ENCODE measurements at places on chromosomes 5 and 9.

DNA sequence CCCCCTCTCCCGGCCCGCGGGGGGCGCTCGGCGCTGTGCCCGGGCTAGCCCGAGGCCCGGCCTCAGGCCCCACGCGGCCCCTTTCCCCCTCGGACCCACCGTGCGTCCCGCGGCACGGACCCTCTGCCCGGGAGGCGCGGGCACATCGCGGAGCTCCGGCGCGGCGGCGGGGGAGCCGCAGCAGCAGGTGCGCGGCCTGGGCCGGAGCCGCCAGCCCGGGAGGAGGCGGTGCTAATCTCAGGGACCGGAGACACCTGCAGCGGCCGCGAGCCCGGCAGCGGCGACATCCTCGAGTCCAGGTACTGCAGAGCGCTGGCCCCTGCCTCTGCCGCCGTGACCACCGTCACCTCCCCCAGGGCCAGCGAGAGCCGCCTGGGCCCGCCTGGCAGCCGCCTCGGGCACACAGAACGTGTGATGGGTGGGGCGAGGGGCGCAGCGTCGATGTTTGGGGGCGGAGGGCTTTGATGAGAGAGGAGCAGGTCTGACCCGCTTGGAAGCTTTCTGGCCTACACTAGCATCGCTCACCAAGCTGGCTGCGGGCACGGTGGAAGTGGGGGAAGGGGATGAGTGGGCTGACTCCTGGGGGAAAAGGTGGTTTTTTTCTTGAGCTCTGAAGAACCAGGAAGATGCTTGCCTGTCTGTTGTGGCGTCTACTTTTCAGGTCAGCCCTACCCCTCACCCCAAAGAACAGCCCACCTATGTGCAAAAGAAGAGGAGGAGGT, 524 bp downstream of the CYFIP2 start:
- DNase-seq: no peak

DNA sequence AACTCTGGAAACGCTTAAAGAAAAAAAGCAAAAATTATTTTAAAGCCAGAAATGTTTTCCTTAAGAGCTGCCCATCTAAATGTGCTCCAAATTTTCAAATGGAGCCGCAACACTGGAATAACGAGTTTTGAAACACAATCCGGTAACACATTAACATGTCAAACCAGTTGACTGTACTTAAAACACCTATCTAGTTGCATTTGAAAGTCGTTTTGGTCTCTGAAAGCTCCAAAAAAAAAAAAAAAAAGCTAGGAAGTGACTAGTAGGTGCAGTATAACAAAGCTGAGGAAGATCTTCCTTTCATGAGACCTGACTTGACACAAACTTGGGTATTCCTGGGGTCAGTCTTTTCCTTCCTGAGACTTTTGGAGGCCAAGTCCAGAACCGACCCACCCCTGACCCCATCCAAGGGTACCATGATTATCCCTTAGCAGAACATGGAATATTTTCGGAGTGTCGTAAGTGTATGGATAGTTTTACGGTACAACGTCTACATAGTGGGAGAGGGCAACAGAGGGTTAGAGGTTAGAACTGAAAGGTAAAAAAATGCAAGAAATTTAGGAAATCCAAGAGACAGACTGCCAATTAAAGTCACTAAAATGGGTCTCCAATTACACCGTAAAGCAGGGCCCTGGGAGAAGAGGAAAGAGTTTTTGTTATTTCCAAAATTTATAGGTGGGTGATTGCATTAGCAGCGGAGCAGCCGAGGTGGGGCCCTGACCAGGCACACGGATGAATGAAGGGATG, 812 bp downstream of the CETN3 start:
- DNase-seq: no peak

- DNase-seq: no peak
These were observed 22.9 kb downstream of the RGMB start for GRCh38 chr5:98796197-98796972.

GRCh38 chr9:89410641-89411350, 87.1 kb downstream of the SEMA4D start:
- no peak for DNase-seq

DNA sequence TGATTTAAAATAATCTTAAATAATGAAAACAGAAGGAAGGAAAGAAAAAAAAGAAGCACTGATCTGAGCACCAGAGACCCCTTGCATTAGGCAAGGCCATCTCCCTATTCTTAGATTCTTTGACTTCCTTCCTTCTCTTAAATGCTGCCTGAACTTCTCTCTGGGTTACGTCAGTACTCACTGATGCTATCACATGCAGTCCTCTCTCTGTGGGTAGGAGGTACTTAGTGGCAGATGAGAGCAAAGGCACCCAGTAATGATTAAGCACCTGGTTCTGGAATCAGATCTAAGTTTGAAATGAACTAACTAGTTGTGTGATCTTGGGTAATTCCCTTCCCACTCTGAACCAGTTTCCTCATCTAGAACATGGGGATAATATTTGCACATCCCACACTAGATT, 110.3 kb upstream of the TBC1D2 start:
- no peak for DNase-seq

- no peak for DNase-seq
These were observed 524.5 kb upstream of the RGMB start for GRCh38 chr5:98248949-98249348.

DNA sequence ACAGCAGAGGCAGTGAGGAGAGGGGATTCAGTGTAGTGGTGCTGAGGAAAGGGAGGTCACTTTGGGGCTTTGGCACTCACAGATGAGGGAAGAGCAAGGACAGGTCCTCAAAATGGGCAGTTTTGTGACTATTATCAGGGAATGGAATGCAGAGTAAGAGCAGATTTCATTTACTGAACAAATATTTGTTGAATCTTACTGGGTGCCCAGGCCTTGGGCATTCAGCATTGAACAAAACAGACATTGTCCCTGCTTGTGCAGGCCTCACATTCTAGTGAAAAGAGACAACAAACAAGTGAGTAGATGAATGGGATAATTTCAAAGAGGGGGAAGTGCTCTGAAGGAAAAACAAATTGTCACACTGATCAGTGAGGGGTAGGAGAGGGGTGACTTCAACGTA, 404.1 kb downstream of the DMRT2 start:
- DNase-seq: no peak

- no peak for DNase-seq
These were observed 612.9 kb upstream of the TLE4 start for GRCh38 chr9:78958892-78959291.

GRCh38 chr5:31913808-31914207, 260.3 kb downstream of the GOLPH3 start:
- DNase-seq: no peak

DNA sequence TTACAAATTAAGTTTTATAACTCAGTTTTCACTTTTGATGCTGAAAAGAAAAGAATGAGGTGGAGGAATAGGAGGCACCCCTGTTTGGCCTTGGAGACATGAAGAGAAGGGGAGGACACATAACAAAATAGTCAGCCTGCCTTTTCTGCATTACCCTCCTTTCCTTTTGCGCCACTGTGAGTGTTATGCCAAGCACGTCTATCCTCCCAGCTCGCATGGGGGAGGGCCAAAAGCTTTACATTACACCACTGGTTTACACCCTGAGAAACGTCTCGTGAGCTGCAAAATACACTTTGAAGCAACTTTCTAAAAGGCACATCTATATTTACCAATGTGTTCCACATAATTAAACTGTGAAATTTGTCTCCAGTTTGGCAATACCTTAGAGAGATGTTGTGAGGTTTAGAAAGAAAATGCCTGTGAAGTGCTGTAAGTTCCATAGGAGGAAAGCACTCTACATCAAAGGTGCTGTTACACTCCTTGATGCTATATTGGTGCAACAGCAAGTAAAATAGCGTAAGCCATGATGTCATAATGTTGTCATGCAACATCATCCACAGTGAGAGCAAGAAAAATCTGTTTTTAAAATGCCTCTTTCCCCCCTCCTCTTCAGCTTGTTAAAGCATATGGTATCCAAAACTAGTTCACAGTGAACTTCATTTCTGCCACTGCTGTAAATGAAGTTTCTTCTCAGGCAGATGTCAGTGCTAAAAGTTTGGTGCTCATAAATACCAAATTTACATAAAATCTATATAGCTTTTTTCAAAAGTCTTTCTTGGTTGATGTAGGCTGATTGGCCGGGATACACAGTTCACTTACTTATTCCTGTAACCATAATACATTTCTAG, 50.3 kb downstream of the CETN3 start:
- DNase-seq: no peak

DNA sequence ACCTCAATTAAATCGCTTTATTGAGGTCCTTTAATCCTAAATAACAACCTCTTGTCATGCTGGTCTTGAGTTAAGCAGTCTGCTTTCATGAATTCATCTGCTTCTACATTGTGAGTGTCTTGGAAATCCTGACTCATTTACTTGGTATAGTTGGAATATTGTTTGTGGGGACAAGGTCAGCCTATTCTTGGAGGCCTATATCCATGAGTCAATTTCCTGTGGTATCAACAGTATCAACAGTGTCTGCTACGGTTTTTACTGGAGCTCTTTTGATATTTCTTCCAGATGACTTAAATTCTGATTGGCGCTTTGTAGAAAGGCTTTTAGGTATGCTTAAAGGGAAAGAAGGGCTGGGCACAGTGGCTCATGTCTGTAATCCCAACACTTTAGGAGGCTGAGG, 71.2 kb upstream of the PARP8 start:
- DNase-seq: no peak

- DNase-seq: no peak
These were observed 7.4 kb downstream of the LRRC14B start for GRCh38 chr5:198516-199196.

GRCh38 chr5:138369706-138370105, 17.2 kb downstream of the KDM3B start:
- DNase-seq: no peak

- no peak for DNase-seq
These were observed 263.5 kb downstream of the CWC27 start for GRCh38 chr5:65032250-65032649.

- no peak for DNase-seq
These were observed 369.2 kb downstream of the SEMA5A start for GRCh38 chr5:9176641-9177040.

- DNase-seq: no peak
These were observed 92.6 kb downstream of the SH3TC2 start for GRCh38 chr5:148970228-148970627.

DNA sequence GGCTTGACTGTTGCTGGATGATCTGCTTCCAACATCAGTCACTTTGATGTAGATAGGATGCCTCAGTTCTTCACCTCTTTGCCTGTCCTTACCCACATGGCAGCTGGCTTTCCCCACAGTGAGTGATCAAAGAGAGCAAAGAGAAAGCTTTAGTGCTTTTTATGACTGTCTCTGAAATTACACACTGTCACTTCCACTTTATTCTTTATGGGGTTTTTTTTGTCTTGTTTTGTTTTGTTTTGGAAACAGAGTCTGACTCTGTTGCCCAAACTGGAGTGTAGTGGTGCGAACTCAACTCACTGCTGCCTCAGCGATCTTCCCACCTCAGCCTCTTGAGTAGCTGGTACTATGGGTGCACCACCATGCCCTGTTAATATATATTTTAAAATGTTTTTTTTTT, 32.4 kb upstream of the C5orf24 start:
- DNase-seq: no peak

DNA sequence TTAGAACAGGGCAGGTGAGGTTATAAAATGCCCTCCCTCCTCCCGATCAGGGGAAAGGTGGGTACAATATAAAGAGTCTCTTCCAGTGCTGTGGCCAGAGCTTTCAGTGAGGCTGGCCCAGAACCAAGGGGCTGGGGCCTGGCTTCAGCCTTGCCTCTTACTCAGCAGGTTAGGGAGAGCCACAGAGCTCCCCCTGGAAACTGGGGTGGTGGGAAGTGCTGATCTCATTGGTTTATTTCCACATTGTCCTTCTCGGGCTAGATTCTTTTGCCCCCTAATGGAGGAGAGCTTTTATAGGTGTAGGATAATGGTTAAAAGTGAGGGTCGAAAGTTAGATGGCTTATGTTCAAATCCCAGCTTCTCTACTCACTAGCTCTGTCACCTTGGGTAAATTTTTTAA, 186.7 kb upstream of the TBC1D2 start:
- no peak for DNase-seq

DNA sequence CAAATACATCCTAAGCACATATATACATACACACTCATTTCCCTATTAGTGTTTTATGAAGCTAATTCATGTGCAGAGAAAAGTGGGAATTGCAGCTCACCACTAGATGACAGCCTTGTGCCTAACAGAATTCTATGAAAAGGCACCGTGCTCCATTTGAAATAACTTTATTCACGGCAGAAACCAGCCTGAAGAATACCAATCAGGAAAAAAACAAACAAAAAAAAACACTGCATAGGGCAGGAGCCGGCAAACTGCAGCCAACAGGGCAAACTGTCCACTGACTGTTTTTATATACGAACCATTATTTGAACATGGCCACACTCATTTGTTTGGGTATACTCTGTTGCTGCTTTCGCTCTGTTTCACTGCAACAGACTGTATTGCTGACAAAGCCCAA, 33.6 kb downstream of the ERMP1 start:
- DNase-seq: no peak

All from stimulated activated CD8-positive, alpha-beta memory T cell treated with anti-CD3 and anti-CD28 coated beads, Interleukin-7, amount 100 ng/mL, for 1 hour (primary cell).